ENCODE measurements at places on chromosomes 11 and 22.
A peak's percentile ranks its signal among the peaks of the same experiment; 100 is the strongest.

DNA sequence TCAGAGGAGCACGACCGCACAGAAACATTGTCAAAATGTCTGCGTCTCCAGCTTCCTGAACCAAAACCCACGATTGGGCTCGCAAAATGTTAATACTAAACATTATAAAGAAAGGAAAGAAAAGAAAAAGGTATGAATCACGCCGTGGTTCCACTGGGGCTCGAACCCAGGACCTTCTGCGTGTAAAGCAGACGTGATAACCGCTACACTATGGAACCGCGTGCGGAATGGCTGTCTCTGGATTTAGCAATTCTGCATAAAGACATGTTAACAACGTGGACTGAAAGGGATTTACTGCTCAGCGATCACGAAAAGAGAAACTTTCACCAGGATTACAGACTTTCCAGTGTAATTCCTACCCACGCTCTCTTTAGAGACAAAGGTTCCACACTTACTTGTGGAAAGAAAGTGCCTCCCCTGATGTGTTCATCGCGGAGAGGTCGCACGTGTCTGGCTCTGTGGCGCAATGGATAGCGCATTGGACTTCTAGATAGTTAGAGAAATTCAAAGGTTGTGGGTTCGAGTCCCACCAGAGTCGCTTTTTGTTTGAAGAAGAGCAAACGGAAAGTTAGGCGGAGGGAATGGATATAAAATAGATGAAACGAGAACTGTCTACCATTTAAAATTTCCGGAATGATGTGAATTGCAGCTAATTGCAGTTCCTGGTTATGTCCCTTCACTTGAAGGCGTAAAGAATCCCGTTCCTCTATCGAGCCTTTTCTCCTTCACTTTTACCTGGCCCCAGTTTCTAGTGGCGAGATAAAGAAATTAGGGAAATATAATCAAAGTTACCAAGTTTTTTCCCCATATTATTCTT, 39.7 kb downstream of the OR4D9 start:
- DNase-seq = peak; percentile 75

- DNase-seq = no peak
Measured at GRCh38 chr11:69500285-69501120, 19.0 kb downstream of the LINC01488 start.

DNA sequence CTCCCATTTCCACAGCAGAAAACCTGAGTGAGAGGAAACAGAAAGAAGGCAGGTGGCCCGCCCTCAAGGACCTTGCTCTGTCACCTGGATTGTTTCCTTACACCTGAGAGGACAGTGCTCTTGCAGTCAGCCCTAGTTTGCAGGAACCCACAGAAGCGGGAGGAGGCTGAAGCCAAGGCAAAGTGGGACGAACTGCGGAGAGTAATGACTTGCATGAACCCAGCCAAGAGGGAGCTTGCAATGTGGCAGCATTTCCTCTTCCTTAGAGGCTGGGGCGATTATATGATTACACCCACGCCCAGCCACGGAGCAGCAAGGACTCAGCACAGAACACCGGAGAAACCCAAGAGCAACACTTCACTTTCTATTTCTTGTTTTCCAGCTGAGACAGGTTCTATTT, 102.6 kb downstream of the SPON1 start:
- no peak for DNase-seq

DNA sequence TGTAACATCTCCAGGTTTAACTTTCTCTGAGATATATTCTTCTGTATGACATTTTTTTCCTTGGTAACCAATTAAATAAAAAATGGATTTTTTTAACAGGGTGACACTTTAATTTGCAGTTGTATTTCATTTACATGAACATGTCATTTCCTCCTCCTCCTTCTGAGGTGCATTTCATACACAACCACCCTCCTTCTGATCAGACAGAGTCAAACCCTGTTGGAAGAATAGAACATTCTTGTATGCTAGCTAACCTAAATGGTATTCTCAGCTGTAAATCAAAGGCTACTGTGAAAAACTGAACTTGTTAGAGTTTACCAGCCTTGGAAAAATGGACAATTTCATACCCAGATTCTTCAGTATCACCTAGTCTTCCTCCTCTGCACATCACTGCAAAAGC, 52.7 kb upstream of the CHRM4 start:
- no peak for DNase-seq

DNA sequence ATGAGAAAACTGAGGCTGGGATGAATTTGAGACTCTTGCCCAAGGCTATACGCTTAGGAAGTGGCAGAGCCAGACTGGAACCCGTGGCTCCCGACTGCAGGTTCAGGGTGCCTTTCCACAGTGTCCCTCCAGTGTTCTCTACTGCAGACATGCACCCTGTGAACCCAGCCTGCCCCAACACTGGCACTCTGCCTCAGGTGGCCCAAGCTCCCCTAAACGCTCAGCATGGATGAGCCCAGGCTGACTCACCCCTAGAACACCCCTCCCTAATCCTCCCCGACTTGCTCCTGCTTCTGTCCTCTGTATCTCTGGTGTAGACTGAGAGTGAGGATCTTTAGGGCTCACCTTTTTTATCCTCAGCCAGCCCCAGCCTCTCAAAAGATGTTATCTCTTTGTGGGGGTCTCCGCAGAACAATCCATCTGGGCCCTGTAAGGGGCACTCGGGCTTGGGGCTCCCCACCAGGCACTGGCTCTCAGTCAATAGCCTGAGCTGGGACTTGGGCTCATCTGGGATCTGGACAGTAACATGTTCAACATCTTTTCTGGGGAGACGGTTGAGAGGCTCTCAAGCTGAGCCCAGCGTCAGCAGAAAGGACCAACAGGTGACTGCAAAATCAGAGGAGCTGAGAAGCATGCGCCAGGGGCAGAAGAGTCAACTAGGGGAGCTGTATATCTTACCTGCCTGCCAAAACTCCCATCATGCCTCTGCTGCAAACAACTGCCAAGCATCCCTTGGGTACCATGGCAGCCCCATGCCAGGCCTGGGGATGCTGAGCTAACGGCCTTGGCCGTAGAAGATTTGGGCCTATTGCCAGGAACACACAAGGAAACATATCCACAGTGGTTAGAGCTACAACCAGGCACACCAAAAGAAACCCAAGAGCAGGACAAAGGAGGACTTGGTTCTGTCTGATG, 176.2 kb downstream of the BUD13 start:
- DNase-seq = no peak

- DNase-seq = no peak
Measured at GRCh38 chr11:122077459-122077858, 38.6 kb downstream of the BLID start.

DNA sequence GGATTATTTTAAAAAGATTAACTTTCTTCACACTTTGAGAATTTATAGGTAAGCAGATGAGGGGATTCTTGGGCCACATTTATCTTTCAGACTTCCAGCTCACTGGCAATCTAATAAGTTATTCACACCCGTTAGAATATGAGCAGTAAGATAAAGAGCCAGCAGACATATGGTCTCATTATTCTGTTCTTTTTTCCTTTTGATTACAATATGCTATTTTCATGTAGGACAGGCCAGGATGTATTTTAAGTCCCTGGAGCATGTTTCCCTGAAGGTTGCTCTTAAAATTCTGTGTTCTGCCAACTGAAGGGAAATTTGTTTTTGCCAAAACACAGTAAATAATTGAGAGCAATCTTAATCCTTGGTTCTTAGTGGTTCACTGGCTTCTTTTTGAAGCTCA, 22.2 kb downstream of the PDHX start:
- no peak for DNase-seq

DNA sequence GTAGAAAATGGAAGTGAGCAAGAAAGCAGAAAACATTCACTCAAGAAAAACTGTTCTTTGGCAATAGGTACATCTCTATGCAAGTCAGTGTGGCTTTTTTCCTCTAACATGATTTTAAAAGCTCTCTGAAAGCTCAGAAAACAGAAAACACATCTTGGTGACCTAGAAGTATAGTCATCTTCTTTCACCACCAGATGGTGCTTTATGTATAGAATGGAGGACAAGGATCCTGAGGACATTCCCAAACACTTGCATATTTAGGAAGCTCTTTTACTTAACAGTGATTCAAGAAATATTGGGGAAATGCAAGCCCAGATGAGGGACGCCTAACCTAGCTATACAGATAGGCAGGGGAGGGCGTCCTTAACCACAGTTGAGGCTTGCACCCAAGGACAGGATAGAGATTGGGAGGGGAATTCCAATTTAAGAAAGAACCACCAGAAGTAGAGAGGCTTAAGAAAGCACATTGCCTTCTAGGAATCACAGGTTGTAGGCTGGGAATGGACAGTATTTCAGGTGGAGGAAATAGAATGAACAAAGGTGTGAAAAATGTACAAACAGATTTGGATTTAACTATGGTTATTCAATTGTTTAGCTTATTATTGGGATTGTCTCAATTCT, 13.8 kb upstream of the CCDC81 start:
- DNase-seq = no peak

DNA sequence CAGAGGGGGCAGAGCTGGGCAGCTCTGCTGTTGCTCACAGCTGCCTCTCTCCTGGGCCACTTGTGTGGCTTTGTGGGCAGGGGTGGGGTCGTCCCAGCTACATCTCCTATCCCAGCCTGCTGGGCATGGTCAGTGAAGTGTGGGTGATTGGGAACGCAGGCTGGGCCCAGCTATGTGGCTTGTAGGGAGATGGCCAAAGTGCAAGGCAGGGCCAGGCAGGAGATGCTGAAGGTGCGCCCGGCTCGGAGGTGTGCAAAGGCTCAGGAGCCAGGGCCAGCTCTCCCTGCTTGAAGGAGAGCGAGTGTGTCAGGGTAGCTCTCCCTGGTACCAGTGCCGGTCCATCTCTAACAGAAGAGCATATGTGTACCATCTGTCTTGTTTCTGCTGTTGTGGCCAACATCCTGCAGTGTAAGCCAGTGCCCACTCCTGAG, 8.4 kb upstream of the RANBP1 start:
- no peak for DNase-seq

- DNase-seq = no peak
Measured at GRCh38 chr11:10386361-10386760, 68.7 kb upstream of the AMPD3 start.

DNA sequence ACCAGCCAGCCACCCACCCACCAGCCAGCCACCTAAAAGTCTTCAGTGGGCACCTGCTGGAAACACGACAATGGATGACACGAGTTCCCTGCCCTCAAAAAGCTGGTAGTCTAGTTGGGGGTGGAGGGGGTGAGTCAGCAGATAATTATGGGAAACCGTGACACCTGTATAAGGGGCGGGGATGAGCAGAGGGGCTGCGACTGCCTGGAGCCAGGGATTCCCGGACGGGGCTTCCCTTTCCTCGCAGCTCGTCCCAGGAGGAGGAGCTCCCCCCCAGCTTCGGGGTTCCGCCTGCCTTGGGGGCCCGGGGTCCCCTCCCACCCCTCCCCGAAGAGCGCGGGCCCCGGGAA, 2.3 kb upstream of the RTN4RL2 start:
- no peak for DNase-seq

DNA sequence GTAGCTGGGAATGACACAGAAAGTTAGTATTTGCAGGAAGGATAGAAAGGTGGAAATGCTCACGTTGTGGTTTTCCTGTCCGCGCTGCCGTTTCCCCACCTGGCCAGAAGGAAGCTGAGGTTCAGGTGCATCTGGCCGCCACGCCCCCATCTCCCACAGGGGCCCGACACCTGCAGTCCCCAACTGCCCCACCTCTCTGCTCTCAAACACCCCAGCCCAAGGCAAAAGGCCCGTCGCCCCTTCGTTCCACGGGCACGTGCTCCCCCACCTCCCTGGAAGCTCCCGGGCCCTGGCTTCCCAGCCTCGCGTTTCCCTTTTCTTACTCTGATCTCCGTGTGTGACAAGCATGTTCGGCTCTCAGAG, 985.1 kb downstream of the BRD1 start:
- no peak for DNase-seq

DNA sequence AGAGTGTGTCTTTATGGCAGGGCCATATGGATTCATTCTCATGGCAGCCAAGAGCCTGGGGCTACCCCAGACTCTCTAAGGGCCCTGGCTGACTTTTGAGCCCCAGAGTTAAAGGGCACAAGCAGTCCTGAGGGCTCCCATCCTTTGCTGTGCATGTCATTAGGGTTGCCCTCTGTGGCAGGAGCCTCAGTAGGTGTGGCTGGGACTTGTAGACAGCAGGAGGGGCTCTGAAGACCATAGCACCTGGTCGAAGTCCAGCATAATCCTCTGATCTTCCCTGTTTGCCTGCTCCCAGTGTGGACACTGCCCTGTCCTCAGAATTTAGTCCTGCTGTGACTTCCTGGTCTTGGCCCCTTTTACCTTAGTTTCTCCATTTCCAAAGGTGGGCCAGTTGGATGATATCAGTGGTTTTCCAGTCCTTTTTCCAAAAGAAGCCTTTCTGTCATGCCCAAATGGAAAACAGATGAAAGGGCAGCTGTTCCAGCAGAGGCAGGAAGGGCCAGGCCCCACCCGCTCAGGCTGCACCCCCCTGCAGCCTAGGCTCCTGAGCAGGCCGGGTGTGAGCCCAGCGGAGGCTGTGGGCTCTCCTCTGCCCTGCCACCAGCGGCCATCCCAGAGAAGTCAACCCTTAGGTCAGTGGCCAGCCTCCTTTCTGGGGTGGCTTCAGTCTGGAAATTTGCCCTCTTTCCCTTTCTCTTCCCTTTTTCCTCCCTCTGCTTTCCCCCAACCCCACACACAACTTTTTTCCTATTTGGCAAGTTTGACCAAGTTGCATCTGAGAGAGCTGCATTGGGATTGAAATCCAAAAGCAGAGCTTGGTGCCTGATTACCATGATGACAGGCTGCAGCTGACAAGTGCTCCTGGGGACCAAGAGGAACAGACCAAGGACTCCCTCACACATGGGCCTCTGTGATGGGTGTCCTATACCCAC, 32.8 kb upstream of the SUSD2 start:
- DNase-seq = no peak

DNA sequence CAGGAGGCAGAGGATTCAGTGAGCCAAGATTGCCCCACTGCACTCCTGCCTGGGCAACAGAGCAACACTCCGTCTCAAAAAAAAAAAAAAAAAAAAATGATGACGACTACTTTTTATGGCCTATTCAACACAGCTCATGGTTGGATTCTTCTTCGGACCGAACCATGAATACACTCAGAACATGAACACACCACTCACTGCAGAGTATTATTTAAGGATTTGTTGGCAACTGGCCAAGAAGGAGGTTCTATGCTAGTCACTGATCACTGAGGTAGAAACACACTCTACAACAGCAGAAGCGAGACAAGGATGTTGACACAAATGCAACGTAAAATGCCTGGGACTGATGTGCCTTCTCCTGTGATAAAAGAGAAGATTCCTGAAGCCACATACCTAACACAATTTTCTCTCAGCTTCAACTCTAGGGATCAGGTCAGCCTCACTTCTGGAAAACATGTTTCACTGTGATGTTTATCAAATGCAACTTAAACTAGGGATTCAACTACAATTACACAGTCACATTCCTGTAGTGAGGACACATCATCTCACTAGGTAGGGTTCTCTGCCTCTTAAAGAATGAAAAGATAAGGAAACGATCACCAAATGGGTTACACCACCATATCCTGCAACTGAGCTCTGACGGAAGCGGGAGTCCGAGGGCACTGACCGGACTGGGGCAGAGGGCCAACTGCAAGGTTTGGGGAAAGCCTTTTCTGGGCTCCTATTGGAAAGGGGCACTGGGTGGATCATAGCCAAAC, 82.5 kb downstream of the SGSM3 start:
- DNase-seq = no peak
